ENCODE measurements at places on chromosomes 11 and 22. TPM values are rescaled to one million over a fixed set of nuclear protein-coding genes. Genes with fewer than 3 reads are reported as not detected.

DNA sequence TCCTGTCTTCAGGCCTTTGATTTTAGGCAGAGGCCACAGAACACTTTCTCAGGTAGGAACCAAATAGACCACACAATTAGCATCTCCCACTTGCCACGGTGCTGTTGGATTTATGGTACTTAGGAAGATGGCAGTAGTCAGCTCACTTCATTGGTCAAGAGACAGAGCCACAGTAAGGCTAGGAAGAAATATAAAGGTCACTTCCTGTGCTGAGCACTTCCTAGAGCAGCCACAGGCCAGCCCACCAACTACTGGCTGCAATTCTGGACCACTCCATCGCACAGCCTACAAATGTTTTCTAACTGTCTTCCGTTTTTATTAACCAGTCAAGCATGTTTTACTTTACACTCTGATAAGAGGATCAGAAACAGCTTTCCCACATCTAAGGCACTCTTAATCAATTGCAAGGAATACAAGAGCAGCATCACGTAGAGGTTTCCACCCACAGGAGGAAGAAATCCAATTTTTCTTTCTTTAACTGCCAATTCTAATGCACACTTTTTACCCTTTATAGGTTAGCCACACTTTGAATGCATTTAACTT lies 54.7 kb downstream of the ABTB2 start:
- DNase-seq, result no peak

GRCh38 chr11:28400331-28401100 lies 292.3 kb downstream of the METTL15 start:
- DNase-seq, result no peak

Gene MRGPRF
- 21.9 TPM for polyA plus RNA-seq

Gene SLC22A25
- polyA plus RNA-seq, result not detected

Gene PRG3
- not detected for polyA plus RNA-seq

Gene BCL2L13
- 46.3 TPM for polyA plus RNA-seq

Gene UBTFL1
- polyA plus RNA-seq, result not detected

Gene ARHGAP32
- not detected for polyA plus RNA-seq

Gene LRFN4
- polyA plus RNA-seq, result 13.1 TPM
